CD4-positive, alpha-beta T cell treated with Interleukin-2 at 100 ng/mL for 4 hours (primary cell): ENCODE measurements at places on chromosomes 5 and 9.

DNA sequence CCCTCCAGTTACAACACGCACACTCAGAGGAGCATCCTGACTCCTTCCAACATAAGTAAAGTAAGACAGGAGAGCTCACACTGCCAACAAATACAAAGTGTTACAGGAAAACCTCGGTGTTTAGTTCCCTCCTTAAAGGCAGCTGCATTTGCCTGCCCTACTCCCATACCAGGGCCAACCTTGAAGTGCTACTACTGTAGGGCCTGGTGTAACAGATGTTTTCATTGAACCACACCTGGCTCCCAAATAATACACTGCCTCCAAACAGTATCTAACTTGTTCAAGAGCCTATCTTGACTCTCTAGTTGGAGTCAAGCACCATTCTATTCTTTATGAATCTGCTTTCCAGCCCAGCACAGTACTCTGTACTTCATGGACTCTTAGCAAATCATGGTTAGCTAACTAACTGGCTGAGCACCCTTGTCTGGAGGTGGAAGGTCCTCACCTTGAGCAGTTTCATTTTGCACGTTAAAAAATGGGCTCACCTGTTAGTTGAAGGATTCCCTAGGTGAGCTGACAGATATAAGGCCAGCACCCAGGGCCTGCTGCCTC, 34.6 kb downstream of the TTC39B start:
- no peak for DNase-seq

DNA sequence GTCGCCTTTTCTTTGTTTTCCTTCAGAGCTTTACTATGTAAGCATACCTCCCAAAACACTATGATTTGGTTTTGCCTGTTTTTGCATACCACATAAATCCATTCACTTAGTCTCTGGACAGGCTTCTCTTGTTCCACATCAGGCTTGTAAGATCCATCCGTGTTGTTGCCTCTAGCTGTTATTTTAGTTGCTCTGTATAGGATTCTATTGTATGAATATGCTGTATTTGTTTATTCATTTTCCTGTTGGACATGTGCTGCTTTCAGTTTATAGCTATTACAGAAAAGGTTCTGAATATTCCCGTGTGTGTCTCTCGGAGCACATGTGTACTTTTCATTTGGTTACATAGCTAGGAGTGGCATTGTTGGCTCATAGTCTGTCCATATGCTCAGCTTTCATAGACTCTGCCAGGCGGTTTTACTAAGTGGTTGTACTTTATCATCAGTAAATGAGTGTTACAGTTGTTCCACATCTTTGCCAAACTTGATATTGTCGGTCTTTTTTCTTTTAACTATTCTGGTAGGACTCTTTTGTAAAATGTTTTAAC, 41.8 kb downstream of the NUP214 start:
- no peak for DNase-seq

DNA sequence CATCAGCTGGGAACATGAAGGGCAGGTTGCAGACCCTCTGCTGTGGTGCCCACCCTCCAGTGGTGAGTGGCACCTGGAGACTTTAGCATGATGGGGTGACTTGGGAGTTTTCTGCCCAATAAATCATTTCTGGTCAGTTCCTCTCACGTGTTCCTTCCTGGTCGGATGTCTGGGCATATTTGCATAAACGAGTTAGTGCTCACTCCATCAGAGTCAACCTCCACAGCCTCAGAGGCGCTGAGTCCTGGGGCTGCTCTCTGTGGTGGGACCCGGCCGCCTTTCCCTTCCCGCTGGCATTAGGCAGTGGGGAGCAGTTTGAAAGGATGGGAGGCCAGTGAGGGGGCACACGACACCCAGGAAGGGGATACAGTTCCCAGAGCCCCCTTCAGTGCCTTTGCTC, 114.0 kb upstream of the FCN2 start:
- DNase-seq, result no peak

DNA sequence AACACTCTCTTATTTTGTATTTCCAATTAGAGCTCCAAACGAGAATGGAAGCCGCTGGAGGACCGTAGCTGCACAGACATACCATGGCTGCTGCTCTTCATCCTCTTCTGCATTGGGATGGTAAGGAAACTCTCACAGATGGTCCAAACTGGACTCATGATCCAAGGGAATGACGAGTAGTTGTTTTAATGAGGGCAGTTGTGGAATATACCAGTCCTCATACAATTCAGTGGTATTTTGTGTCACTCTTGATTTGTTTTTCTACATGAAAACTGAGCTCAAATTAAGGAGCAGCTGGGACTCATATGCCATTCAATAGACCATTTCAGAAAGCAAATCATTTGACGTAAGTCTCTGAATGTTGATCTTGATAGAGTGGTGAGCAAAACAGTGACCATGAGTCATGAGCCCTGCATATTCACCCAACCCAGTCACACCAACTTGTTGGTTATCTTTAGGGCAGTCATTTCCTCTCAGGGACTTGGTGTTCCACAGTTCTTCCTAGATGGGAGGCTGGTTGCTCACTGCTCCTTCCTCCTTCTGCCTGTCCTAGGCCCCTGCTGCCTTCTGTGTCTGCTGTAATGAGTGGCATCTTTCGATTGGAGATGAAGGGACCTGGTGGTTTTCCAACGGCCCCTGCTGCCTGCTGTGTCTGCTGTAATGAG, 54.9 kb downstream of the SLC44A1 start:
- DNase-seq, result no peak

DNA sequence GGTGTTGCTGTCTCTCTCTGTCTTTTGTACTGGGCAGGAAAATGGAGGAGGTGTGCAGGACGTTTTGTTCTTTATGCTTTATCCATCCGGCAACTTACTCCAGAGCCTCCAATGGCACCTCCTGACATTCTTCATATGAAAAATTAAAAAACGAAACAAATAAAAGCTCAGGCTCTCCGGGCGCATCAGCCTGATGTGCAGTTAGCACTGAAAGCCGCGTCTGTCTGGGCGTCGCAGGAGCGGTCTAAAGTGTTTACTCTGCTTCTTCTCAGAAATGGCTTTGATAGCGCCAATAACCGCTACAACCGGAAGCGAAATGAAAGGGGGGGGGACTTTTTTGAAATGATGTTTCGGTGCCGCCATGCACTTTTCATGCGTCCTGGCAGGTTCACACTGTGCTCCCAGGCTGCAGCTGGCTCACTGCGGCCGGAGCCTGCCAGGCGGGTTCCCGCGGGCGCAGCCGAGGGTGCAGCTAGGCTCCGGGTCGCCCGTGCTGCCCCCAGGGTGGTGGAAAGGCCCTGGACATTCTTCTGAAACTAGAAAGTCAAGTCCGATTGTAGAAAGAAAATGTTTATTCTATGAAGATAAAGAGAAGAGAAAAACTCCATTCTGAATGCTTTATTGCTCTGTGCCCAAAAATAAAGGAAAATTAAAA, 407.7 kb upstream of the IRX1 start:
- DNase-seq, result no peak

DNA sequence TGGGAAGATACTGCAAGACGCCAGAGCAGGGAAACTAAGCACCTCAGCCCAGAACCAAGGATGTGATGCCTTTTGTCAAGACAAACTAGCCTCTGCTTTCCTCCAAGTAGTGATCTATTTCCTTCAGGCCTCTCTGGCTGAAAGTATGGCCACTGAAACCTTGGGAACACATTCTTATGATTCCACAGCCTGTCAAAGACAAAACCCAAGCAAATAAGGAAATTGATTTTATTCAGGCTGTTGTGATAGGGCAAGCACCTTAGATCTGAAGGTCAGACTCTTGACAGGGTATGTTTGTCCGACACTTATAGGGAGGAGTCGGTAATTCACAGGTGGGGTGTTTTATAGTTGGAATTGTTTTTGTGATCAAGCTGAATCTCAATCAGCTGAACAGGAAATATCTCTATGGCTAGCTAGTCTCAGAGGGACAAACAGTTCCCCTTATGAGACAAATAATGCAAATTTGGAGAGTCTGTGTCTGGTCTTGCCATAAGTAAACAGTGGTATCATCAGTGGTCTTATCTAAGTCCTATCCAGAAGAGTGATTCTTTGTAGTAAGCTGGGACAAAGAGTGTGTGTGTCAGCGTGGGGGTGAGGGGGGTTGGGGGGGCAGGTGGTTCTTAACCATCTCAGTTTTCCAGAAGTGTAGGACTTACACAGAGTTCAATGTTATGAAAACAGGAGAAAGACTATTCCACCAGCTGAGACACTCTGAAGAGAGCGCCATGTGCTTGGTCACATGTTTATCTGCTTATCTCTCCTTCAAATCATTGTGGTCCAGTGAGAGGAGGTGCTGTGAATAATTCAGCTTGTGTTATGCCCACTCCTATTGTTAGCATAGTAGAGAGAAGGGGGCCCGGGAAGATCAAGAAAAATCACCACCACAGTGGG, 6.7 kb upstream of the ZCCHC10 start:
- DNase-seq, result peak; percentile 10

DNA sequence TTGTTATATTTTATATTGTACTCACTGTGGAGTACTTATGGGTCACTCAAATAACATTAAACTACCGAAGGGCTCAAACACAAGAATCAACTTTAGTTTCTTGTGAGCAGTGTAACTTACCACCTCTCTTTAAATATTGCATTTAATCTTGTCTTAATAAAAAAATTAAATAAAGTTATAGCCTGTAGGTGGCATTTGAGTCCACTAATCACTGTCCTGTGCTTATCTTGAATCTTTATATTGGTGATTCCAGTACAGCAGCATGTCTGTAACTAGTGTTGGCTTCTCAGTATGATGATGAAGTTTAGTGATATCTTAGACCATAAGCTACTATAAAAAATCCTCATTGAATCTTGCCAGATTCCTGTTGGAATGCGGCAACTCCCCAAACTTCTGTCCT, 313.8 kb downstream of the FAM170A start:
- no peak for DNase-seq

DNA sequence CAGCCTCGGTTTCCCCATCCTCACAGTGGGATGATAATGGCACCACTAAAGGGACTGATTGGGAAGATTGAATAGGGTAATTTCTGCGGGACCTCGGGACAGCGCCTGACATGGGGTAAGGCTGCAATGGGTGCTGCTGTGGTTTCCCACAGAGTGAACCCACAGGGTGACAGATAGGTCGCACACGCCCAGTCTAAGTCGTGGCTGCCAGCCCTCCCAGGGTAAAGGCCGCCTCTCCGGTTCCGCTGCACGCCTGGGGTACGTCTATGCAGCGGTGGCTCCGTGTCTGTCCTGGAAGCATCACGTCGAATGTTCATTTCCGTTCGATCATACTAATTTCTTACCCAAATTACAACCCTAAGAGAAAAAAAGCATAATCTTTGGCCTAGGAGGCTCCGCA, 631 bp downstream of the CFAP77 start:
- peak; percentile 14 for DNase-seq

- DNase-seq, result peak; percentile 15
Observed at GRCh38 chr9:128160603-128160987, 530 bp downstream of the BBLN start.
